ENCODE measurements at places on chromosomes 6 and 20.

- no peak for DNase-seq
Observed at GRCh38 chr6:25010176-25010575, 74.4 kb upstream of the RIPOR2 start.

- DNase-seq, result no peak
Observed at GRCh38 chr6:95249175-95249574, 328.2 kb upstream of the MANEA start.

DNA sequence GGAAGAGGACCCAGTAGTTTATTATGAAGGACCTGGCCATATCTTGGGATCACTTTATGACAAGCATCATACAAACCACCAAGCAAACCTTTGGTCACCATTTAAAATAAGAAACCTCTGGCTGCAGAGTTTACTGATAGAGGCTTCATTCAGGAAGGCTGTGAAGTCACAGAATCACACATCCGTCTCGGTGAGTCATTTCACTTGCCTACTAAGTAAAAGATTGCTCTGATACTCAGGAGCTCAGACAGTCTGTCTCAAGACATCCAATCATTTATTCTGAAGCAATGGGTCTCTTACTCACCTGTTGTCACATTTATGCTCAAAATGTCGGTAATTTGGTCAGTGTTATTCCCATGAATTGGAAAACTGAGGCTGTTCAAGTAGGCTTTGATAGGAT, 33.7 kb downstream of the ADGRF5 start:
- no peak for DNase-seq

DNA sequence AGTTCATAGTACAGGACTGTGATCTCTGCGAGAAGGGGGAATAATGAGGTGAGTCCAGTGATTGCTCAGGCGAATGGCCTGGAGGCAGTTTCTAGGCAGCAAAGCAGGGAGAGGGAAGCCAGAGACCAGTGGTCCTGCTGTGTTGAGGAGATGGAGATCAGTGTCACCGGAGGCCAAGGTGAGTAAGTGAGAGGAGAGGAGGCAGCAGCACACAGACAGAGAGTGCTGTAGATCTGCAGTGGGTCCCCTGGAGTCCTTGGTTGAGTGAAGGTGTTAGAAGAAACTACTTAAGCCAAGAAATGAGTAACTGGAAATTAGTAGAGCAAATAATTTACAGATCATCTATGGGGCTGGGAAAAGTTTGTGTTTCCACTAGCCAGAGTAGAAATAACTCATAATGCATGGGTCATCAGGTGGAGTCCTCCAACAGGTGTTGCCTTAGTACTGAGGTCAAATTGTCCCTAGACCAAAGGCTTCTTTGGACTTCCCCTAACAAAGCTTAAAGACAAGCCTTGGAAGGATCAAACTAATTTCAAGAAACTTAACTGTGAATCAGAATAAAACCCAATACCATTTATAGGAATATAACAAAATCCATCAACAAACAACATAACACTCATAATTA, 13.6 kb downstream of the HEBP2 start:
- DNase-seq, result no peak

GRCh38 chr6:145055567-145055966, 679.8 kb downstream of the EPM2A start:
- DNase-seq, result no peak

- DNase-seq, result no peak
Observed at GRCh38 chr6:13141387-13141786, 186.9 kb downstream of the TBC1D7 start.

GRCh38 chr6:7727086-7727945, 1.4 kb downstream of the BMP6 start:
- no peak for DNase-seq

DNA sequence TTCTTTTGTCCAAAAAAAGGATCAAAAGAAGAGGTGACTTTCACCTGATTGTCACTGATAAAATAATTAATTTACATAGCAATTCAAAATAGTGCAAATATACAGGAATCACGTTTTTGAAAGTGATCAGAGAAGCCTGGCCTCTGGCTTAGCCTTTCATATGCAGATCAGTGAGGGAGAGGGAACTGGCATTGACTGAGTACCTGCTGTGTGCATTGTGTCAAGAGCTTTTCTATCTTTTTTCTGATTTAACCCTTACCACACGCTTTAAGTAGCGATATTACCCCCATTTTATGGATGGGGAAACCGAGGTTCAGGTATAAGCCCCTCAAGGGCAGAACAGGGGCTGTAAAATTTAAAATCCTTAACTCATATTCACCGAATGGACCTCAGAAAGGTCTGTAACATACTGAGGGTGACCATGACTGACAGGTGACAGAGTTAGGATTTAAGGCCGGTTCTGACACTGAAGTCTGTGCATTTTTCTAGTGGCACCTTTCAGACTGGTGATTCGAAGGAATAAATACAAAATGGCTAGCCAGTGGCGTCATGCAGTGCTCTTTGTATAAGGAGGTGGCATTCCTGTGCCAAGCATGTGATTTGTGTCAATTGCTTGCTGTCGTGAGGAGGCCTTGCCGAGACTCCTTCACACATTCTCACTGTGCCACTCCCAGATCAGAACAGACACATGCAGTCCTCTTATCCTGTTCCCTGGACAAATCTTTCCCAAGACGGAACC, 310.2 kb downstream of the TSHZ2 start:
- no peak for DNase-seq

DNA sequence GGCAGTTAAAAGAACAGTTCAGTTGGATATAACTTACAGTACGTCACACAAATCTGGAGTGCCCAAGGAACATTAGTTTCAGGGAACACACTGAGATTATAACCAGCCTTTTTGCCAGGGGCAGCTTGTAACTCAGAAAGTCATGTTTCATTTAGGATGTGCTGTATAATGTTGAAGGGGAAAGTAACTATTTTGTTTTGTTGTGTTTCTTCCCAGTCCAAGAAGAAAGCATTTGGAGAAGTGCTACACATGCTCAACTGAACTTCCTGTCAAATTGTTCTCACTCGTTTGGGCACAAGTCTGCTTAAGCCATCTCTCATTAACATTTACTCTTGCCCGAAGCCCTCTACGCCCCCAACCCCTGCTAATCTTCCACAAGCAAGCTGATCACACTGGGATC, 157.9 kb downstream of the BTBD9 start:
- no peak for DNase-seq

DNA sequence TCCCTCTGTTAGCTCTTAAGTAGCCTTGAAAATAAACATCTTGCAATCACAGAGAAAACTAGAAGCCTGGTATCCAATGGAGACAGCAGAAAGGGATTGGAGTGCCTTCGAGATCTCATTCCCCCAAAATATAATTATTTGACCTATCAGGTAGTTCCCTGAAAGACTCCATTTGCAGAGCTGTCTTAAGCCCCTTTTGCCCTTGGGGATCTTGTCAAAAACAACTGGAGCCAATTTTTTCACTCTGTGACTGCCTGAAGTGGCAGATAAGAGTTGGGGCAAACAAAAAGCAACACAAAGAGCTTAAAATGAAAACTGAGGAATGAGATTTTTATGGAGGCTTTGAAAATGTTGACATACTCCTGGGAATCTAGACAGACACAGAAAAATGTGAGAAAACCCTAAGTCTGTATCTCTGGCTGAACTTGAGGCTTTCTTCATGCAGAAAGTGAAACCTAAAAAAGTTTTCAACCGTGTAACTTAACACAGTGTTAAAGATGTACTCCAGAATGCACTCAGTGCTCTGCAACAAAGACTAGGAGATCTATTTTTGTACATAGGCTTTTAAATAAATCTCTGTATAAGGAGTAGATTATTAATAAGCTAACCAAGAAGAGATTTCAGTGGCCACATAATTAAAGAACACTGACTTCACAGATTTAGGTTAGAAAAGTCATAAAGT, 971.1 kb upstream of the MAN1A1 start:
- no peak for DNase-seq

DNA sequence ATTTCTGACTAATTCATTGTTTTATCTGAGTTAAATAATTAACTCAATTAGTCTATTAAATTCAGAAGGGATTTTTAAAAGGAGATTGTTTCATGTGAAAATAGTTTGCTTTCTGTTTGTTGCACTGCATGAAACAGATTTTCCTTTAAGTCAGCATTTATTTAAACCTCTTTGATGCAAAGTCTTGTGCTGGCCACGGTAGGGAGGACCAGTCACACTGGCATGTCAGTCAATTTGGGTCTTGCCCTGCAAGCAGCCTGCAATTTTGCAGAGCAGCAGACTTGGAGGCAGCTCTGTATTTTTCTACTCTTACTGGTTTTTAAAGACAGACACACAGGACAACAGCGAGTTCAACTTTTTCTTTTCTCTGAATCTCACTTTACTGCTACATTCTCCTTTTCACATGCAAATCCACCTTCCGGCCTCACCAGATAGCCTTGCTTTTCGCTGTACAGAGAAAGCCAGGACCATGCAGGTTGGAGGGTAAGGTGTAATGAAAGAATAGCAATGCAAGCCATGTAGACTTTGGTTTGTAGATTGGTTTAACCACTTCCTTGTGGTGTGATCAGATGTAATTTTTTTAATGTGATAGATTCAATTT, 689.9 kb upstream of the AGPAT4 start:
- no peak for DNase-seq

- DNase-seq, result no peak
Observed at GRCh38 chr6:51459958-51460357, 627.5 kb downstream of the PKHD1 start.

DNA sequence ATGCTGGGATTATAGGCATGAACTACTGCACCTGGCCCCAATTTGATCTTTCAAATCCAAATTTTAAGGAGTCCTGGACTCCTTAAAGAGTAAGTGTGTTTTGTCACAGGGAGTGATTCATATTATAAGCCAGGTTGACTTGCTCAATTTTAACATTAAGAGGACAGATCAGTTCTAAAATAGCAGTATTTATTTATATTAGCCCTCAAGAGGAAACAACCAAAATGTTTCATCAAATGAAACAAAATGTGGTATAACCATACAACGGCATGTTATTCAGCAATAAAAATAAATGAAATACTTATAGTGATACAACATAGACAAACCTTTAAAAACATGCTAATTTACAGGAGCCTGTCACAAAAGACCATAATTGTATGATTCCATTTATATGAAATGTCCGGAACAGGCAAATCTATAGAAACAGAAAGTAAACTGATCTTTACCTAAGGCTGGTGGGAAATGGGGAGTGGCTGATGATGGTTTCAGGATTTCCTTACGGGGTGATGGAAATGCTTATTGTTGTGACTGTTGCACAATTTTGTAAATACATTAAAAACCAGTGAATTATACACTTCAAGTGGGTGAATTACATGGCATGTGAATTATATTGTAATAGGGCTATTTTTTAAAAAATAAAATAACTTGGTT, 637.4 kb downstream of the MMUT start:
- DNase-seq, result no peak

Measured in CD4-positive, alpha-beta T cell (primary cell).